Activated naive CD4-positive, alpha-beta T cell treated with anti-CD3 and anti-CD28 coated beads, Interleukin-2, amount 50 U/mL, for 16 hours (primary cell): ENCODE measurements at places on chromosomes 16 and 17.
A peak's percentile ranks its signal among the peaks of the same experiment; 100 is the strongest.

DNA sequence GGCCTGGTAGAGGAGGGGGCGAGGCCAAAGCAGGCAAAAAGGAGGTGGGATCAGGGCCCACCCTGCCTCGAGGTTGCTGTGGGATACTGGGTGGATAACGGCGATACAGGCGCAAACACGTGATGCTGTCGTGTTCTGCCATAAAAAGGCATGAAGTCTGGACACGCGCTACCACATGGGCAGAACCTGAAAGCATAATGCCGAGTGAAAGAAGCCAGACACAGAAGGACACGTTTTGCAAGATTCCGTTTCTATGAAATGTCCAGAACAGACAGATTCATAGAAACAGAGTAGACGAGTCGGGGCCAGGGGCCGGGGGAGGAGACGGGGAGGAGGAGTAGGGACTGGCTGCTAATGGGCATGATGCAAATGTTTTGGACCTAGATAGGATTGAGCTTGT, 43.5 kb downstream of the ZDHHC7 start:
- no peak for DNase-seq

GRCh38 chr16:11139326-11140097, 116.5 kb downstream of the SOCS1 start:
- no peak for DNase-seq

DNA sequence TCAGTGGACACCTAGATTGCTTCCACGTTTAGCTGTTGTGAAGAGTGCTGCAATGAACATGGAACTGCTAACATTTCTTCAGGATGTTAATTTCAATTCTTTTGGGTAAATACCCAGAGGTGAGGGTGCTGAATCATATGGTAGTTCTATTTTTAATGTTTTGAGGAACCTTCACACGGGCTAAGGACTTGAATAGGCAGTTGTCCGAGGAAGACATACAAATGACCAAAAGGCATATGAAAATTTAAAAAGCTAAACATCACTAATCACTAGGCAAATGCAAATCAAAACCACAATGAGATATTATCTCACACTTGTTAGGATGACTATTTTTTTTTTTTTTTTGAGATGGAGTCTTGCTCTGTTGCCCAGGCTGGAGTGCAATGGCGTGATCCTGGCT, 173.3 kb downstream of the PRKCB start:
- DNase-seq, result no peak

DNA sequence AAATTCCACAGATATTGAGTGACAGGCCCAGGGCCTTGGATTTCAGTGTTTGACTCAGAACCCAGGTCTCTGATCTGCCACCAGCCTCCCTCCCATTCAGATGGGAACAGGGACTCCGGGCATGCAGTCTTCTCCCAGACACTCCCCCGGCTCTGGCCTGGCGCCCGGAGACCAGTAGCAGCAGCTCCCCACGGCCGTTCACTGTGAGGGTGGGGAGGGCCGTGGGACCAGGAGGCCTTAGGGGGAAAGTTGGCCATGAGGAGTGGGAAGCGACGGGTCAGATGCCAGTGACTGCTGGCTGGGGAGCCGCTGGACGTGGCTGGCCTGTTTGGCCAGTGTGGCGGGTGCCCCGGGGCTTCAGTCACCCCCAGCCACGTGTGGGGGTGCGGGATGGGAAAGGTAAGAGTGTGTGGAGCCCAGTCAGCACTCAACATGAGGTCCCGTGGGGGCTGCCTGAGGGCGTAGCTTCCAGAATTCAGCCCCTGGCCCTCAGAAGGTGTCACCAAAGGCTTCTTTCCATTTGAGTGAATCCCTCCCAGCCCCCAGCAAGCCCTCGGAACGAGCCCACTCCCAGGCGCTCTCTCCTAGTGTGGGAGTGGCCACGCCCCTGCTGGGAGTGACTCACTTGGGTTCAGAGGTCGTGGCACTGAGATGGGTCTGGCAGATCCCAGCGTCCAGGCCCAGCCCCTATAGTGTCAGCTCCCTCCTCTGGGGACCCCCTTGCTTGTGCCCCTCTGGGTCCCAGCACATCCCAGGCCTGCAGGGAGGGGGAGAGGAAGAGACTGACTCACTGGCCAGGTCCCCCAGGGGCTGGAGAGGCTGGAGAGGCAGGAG, 309.4 kb downstream of the SEC14L1 start:
- DNase-seq, result peak; percentile 82

- DNase-seq, result no peak
These were observed 240.3 kb downstream of the MAF start for GRCh38 chr16:79360267-79360666.

GRCh38 chr17:79242873-79243602, 168.4 kb downstream of the ENGASE start:
- no peak for DNase-seq
